Stimulated activated CD8-positive, alpha-beta memory T cell treated with anti-CD3 and anti-CD28 coated beads, Interleukin-12 subunit alpha, Interleukin-12 subunit beta, amount 100 ng/mL, for 4 hours (primary cell): ENCODE measurements at places on chromosomes 5 and 9.

DNA sequence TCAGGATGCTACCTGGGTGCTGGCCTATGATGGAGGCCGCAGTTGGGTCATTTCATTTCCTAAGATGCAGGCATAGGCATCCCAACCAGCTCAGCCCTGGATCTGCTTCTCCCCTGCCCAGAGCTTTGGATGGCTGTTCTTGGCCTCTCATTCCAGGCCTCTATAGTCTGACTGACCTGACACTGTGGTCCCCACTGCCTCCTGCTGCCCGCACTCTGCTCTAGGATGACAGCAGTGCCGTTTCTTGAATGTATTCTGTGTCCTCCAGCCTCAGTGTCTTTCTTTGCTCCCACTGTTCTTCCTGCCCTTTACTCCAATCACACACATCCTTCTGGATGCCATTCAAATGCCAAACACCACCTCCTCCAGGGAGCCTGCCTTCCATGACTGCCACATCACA, 235.7 kb downstream of the HSPA4 start:
- DNase-seq = no peak

DNA sequence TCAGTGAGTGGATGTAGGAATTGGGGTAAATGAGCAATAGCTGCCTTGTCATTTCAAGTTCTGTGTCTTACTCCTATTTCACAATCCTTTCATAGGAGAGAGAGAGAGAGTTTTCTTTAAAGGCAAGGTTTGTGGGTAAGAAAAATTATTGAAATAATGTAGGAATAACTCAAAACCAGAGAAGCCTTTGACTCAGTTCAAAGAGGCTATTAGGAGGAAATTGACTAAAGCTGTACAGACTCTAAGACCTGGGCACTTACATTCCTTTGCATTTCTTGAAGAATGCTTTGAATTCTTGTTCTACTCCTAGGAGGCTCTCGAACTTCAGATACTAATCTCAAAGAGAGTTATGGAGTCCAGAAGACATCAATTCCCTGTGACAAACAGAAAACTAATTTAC, 257.1 kb downstream of the FBXL7 start:
- DNase-seq = no peak

DNA sequence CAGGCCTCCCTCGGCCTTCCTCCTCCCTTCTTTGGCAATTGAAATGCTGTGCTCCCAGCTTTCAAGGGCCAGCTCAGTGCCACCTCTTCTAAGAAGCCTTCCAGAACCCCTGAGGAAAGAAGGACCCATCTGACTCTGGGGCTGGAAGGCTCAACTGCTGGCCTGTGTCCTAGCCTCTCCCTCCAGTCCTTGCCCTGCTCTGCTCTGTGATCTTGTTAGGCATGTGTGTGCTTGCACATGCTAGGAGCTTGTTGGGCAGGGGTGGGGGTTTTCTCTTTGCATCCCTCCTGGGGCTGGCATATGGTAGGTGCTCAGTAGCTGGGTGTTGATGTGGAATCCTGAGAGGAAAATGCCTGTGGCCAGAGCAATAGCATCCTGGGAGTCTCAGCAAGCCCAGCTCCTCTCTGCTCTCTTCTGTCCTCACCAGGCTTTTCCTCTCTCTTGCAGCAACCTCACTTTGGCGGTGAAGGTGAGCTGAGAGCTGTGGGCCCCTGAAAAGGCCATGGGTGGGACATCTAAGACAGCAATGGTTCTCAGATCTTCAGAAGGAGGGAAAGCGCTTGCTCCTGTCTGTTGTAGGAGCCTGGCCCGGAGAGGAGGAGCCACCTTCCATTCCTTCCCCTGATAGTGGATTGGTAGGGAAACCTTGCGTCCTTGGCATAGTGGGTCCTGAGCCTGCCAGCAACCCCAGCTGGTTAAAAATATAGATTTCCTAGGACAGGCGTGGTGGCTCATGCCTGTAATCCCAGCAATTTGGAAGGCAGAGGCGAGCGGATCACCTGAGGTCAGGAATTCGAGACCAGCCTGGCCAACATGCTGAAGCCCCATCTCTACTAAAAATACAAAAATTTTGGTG, 9.9 kb downstream of the DOLK start:
- no peak for DNase-seq

DNA sequence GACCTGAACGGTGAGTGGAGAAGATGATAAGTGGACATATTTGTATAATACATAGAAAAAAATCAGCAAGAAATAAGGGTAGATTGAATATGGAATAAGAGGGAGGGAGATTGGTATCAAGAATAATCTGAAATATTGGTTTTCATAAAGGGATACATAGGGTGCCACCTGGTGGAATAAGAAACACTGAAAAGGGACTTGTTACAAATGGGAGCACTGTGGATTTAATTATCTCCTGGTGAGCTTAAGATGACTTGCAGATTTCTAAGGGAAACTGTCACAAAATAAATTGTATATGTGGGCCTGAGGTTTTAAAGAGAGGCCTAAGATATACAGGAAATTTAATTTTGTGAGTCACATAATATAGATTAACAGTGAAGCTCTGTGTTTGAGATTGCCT, 1403.5 kb upstream of the CDH18 start:
- no peak for DNase-seq

DNA sequence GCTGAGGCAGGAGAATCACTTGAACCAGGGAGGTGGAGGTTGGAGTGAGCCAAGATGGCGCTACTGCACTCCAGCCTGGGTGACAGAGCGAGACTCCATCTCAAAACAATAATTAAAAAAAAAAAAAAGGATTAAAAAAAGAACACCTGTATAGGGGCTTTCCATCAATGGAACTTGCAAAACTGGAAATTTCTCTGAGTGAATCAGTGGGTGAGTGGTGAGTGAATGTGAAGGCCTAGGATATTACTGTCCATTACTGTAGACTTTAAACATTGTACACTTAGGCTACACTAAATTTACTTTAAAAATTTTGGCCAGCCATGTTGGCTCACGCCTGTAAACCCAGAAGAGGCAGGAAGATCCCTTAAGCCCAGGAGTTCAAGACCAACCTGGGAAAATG, 5.7 kb upstream of the RARS1 start:
- DNase-seq = no peak

- DNase-seq = peak; percentile 69
Observed at GRCh38 chr9:6007770-6008168, 7.7 kb downstream of the RANBP6 start.

DNA sequence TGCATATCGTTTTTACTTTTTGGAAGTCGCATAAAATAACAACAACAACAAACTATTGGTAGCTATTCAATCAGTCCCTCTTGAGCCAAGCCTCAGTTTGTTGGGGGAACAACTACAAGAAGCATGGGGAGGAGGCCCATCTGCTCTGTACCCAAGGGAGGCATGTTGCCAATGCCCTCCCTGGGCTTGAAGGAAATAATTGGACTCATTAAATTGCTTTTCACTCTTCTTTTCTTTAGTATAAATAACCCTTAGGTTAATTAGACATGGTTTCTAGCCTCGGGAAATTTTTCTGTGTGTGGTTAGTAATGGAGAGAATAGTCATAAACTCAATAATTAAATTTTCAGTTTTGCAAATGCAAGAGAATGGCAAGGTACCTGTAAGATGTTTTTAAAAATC, 500.7 kb downstream of the TLE4 start:
- no peak for DNase-seq

GRCh38 chr5:14728459-14728938, 64.0 kb downstream of the OTULIN start:
- DNase-seq = no peak

- no peak for DNase-seq
Observed at GRCh38 chr5:141420855-141421488, at the start of gene PCDHGA11. Gene PCDHGA11, plus strand, starts transcription at chr5:141421051. Its CDS starts 177 bp downstream, at chr5:141421228.

DNA sequence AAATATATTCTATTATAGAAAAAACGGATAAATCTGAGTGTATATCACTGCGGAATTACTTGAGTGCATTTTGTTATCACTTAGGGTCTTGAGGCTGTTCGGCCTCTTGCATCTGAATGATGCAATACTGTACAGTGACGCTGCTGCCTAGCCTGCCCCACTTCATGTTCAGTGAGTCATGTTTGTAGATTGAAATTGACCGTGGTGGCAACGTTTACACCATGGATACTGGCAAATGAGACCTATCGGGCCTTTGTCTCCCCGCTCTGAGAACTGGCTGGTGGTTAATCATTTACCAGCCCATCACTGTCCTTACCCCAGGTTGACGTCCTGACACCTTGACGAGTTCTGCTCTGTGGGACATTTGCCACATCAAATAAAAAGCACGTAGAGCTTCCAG, 510.1 kb upstream of the ADAMTS16 start:
- no peak for DNase-seq

DNA sequence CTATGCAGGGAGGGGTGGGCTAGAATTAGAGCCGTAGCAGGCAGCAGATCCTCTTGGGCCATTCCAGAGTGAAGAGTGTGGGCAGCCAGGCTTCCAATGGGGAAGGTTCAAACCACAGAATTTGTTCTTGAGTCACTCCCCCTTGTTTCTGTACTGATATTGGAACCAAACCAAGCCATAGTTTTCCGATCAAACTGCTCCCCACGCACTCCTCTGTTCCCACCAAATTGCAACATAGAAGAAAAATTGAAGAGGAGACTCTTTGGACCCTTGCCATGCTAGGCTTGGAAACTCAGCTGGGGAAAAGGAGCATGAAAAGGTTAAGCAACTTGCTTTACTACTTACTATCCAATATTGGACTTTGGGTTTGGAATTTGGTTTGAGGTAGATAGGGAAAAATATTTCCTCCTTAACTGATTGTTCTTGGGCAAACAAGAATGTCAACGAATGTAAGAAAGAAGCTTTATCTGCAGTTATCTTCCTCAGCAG, 165.8 kb upstream of the NR3C1 start:
- DNase-seq = no peak

DNA sequence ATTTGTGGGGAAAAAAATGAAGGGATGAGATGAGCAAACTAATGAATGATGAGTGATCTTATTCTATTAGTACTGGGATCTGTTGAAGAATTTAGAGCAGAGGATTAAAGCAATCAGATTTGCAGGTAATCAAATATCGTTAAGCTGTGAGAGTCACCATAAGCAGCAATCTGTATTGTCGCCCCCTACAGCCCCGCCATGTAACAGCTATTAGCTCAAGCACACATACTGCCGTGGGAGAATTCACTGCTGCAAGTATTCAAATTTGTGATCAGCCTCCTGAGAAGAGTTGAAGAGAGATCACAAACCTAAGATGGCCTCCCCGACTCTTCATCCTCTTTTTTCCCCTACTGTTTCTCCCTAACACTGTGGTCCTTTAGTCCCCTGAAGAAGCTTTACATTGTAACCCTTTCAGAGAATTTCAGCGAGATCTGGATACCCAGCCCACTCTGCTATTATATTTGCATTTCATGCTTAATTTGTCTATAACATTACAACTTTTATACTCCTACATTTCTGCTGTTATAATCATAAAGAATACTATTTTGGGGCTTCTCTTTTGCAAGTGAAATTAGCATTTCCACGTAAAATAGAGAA, 28.5 kb upstream of the PHF24 start:
- DNase-seq = peak; percentile 3

GRCh38 chr5:40616781-40617180, 62.9 kb upstream of the PTGER4 start:
- no peak for DNase-seq

DNA sequence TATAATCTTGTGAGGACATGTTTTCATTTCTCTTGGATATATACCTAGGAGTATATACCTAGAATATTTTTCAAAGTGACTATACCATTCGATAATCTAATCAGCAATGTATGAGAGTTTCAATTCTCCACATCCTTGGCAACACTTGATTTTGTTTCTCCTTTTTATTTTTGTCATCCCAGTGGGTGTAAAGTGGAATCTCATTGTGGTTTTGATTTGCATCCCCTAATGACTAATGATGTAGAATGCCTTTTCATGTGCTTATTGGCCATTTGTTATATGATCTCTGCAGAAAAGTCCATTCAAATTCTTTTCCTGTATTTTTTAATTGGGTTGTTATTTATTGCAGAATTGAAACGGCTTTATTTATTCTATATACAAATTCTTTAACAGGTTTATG, 15.2 kb downstream of the ZCCHC9 start:
- DNase-seq = no peak

DNA sequence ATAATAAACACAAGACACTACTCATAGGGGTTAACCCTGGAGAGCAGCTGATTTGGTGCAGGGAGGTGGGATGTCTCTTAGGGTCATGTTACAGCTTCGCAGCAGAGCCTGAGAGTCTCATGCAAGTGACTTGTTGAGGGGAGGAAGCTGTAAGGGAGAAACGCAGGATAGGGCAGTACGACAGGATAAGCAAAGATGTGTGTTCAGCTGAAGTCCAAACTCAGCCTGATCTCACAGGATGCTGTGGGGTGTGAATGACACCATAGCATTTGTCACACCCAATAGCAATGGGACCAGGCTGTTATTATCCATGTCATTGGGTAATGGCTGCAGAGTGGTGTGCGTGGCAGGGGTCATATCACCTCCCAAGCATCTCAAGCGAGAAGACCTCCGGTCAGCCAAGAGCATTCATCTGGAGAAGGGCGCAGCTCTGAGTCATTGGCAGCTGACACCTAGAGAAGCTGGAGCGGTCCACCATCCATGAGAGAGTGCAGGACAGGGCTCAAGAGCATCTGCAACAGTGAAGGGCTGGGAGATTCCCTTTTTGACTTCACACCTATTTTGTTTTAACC, 49.2 kb upstream of the RPL26L1 start:
- DNase-seq = no peak

- DNase-seq = no peak
Observed at GRCh38 chr5:20985754-20986153, 997.8 kb upstream of the CDH18 start.

- no peak for DNase-seq
Observed at GRCh38 chr9:19967216-19967887, 178.5 kb upstream of the SLC24A2 start.

DNA sequence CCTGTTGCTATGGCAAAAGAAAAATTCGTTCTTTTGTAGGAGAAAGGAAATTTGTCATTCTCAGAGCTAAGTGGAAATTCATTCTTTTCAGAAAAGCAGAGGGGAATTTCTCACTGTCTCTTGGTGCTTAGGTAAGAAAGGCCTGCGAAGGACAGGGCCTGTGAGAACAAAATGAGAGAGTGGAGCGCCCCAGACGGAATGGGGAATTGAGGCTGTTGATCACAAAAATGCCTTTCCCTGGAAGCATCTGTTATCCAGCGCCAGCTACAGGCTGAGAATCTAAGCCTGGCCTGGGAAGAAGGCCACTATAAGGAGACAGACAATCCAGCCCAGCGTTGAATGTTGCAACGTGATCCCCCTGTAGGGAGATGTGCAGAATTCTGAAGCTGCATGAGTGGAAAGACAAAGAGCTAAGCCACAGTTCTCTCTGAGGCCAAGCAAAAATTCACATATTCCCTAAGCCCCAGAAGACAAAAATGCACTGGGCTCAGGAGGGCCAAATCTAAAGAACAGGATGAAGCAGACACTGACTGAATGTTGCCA, 44.8 kb upstream of the CLK4 start:
- no peak for DNase-seq

DNA sequence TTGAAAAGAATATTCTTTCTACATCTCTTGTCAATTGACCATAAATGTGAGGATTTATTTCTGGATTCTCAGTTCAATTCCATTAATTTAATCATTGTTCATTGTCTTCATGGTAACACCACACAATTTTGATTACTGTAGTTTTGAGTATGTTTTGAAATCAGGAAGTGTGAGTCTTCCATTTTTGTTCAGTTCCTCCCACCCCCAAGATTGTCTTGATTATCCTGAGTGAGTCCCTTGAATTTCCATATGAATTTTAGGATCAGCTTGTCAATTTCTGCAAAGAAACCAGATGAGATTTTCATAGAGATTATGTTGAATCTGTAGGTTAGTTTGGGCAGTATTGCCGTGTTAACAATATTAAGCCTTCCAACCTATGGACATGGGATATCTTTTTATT, 9.5 kb downstream of the CYFIP2 start:
- DNase-seq = no peak
